Osteocyte (in vitro differentiated cells): ENCODE measurements at places on chromosomes 1 and 21.

GRCh38 chr21:46092026-46092764 lies 5.7 kb upstream of the COL6A2 start:
- no peak overlapping the region for H3K4me3 ChIP-seq
- H3K36me3 ChIP-seq: peaks cover 8% of the 10 kb centered on the region
- peak overlapping the region; percentile 89 for H3K27ac ChIP-seq
- no peaks in the 10 kb centered on the region for H3K27me3 ChIP-seq
- peaks cover 13% of the 10 kb centered on the region for H3K4me1 ChIP-seq

DNA sequence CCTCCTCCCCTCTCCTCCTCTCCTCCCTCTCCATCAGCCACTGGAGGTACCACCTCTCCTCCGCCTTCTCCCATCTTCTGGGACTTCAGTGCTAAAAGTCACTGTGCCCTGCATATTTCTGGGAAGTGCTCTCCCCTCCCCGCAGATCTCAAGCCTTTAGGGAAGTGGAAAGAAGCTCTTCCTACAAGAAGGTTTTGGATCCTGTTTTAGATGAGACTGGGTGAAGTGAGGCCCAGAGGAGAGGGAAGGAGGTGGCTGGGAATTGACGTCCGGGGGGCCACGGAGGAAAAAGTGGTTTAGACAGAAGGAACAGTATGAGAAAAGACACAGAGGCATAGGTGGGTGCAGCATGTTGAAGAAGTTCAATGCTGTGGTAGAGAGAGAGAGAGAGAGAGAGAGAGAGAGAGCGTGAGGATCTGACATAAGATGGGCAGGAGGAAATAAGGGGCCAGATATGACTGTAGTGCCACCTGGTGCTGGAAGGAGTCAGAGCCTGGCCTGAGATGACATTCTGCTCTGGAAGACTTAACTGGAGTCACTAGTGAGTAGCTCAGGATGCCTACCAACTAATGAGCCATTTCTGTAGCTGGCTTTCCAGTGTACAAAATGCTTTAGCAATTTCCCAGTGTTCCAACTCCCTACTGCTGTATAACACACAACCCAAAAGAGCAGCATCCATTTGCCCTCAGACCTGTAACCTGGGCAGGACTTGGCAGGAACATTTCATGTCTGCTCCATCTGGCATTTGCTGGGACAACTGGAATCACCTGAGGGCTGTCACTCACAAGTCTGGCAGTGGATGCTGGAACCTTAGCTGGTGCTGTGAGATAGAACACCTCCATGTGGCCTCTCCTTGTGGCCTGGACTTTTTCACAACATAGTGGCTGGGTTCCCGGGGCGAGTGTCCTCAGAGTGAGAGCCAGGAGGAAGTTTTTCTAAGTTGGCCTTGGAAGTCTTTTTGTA lies 16.6 kb upstream of the ZSCAN20 start:
- H3K4me1 ChIP-seq: peaks cover 59% of the 10 kb centered on the region
- H3K27ac ChIP-seq: peak overlapping the region; percentile 32
- DNase-seq: no peak
- no peak overlapping the region for H3K4me3 ChIP-seq
- peaks cover 2% of the 10 kb centered on the region for H3K36me3 ChIP-seq

DNA sequence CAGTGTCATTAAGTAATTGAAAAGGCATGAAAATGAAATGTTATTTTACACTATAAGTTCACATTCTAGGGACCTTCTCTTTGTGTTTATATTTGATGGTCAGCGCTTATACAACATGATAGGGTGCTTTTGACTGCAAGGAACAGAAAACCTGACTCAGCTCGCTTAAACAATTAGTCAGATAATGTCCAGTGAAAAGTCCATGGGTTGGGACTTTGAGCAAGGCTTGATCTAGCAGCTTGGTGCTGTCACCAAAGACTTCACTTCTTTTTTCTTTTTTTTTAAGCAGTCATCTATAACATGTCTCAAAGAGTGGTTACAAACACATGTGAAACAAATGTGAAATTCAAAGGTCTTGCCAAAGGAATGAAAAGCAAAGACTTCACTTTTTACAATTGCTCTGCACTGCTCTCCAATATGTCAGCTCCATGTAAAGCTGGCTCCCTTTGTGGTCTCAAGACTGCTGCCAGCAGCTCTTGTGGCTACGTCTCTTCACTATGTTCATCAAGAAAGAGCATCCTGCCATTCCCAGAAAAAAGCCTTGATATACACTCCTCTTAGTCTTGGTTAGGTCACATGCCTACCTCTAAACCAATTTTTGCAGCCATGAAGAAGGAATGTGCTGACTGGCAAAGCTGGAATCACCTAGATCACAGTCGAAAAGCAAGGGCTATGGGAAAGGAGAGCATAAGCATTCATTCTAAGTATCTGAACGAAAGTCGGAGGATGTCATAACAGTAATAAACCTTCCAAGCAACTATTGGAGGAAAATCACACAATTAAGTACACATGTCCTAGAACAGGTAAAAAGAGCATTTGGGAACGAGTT lies 15.2 kb downstream of the F3 start:
- H3K27me3 ChIP-seq: no peaks in the 10 kb centered on the region
- peaks cover 13% of the 10 kb centered on the region for H3K36me3 ChIP-seq
- H3K27ac ChIP-seq: no peak overlapping the region
- peaks cover 1% of the 10 kb centered on the region for H3K4me1 ChIP-seq

GRCh38 chr1:50493710-50494109 lies 70.5 kb upstream of the DMRTA2 start:
- H3K4me3 ChIP-seq: no peak overlapping the region
- no peaks in the 10 kb centered on the region for H3K27me3 ChIP-seq
- H3K27ac ChIP-seq: no peak overlapping the region
- no peak for DNase-seq
- peaks cover 42% of the 10 kb centered on the region for H3K36me3 ChIP-seq
- H3K4me1 ChIP-seq: no peaks in the 10 kb centered on the region

- no peaks in the 10 kb centered on the region for H3K36me3 ChIP-seq
- no peak overlapping the region for H3K4me3 ChIP-seq
- DNase-seq: no peak
- H3K27me3 ChIP-seq: no peaks in the 10 kb centered on the region
Observed at GRCh38 chr1:41648844-41649243, 164.4 kb upstream of the EDN2 start.

- H3K27me3 ChIP-seq: peaks cover 7% of the 10 kb centered on the region
- H3K4me1 ChIP-seq: peaks cover 3% of the 10 kb centered on the region
- no peak overlapping the region for H3K4me3 ChIP-seq
- no peak for DNase-seq
- no peak overlapping the region for H3K27ac ChIP-seq
Observed at GRCh38 chr1:45545553-45546310, 4.9 kb upstream of the AKR1A1 start.

GRCh38 chr1:202146993-202147392 lies 2.5 kb upstream of the ARL8A start:
- peaks cover 24% of the 10 kb centered on the region for H3K4me1 ChIP-seq
- H3K27me3 ChIP-seq: no peaks in the 10 kb centered on the region
- H3K4me3 ChIP-seq: no peak overlapping the region
- no peak overlapping the region for H3K27ac ChIP-seq
- no peak for DNase-seq

- no peak overlapping the region for H3K27ac ChIP-seq
- H3K4me3 ChIP-seq: no peak overlapping the region
- H3K4me1 ChIP-seq: no peaks in the 10 kb centered on the region
Observed at GRCh38 chr1:152858062-152858461, 1.7 kb upstream of the LCE7A start.
